ENCODE measurements at places on chromosomes 1 and 21.

- DNase-seq, result no peak
Measured at GRCh38 chr1:10712568-10713362, 83.7 kb downstream of the CASZ1 start.

DNA sequence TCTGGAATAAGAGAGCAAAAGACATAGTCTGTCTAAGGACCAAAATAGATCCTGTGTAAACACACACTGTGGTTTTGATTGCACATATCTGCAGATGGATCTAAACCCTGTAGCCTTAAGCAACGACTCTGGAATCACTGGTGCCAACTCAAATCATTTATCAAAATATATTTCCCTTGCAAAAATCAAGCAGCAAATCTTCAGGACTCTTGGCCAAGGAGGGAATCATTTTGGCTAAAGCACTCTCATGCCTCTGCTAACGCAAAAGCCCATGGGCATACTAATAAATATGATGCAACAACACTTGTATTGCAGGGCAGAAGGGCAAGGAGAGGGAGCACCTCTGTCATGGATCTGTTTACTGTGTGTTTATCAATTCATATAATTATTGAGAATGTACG is 155.4 kb upstream of the DUSP10 start:
- DNase-seq, result no peak

DNA sequence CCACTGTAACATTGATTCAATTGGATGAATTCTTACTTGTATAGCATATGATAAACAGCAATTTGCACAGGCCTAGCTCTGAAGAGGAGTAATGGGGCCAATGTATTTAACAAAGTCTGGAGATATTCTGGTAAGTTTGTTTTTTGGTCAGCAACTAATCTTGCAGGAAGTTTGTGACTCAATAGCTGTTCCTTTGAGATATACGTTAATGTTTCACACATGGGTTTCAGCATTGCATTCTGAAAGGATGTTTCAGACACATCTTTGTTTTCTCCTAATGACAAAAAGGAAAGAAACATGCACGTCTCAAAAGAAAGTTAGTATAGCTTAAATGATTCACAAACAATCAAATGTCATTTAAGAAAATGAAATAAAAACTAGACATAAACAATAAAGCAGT is 49.0 kb downstream of the LTN1 start:
- DNase-seq, result no peak

GRCh38 chr1:245915841-245916240 is 591.2 kb downstream of the SMYD3 start:
- DNase-seq, result no peak

DNA sequence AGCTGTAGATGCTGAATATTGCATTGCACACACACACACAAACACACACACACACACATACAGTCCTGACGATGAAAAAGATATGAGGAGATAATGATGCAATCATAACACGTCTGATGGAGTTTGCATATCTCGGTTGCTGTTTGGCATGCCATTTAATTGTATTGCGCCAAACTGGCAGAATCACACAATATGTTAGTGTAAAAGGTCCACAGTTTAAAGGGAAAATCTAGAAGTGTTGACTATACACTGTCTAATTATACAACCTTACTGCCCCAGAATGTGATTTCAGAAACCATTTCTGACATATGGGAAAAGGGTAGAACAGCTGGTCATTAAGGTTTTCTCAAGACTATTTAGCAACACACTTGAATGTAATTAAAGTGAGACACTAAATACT is 123.7 kb upstream of the PROX1 start:
- no peak for DNase-seq

DNA sequence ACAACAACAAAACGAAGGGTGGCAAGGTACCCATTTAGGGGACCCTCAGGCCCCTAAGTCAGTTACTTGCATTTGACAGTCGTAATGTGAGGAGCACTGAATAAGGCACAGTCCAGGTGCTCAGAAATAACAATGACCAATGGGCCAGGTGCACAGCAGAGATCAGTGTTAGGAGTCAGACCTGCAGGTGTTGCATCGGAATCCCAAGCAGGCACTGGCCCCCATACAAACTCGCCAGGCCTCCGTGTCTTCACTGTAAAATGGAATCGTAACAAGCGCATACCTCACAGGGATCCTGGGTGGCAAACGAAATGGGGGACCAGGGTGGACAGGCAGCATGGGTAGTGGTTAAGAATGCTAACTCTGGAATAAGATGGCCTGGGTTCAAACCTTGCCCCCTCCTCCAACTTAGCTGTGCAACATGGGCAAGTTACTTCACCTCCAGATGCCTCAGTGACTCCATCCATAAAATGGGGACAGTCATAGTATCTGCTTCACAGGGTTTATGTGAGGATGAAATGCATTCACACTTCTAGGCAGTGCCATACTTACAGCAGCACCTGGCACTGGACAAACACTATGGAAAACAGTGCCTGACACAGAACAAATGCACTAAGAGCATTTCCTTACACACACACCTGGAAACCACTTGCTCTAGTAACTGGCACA is 20.2 kb downstream of the RCAN1 start:
- no peak for DNase-seq

DNA sequence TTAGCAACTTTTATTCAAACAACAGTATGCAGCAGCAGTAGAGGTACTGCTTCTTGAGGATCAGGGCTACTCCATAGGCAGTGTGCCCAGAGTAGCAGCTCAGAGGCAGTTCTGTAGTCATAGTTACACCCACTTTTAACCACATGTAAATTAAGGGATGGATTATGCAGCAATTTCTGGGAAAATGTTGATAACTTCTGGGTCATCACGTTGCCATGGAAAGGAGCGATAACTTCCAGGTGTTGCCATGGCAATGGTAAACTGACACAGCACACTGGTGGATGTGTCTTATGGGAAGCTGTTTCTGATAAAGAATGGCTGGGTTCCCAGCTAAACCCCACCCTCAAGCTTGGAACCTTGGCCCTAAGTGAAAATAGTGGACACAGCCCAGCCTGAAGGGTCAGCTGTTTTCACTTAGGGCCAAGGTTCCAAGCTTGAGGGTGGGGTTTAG is 29.0 kb upstream of the PLA2G2A start:
- no peak for DNase-seq

DNA sequence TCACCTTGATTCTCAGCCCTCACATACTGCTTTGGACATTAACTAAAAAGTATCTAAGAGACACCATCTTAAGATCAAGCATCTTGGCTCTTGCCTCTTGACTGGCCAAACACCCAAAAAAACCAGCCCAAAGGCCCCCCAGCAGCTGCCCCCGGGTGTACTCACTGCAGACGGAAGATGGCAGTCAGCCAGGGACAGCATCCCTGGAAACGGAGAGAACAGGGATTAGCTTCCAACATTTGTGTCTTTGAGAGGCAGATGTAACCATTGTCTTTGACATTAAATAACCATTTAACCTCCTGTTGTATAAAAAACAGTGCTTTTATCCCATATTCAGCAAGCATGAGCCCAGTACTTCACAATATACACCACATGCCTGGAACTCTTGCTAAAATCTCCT is 11.3 kb downstream of the TMEM63A start:
- no peak for DNase-seq

DNA sequence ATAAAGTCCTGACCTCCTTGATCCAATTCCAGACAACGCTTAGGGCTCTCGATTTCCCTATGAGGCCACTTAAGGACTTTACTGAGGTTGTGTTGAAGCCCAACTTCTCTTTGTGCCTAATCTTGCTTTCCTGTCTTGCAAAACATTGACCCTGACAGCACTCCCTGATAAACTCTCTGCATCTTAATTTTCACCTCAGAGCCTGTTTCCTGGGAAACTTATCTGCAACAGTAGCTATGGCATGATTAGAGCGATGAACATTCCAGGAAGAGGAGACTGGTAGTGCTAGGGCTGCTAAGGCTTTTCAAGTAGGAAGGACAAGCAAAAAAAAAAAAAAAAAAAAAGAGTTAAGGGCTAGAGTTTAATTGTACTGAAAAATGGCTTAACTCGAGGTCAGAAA is 118.9 kb downstream of the RGS21 start:
- no peak for DNase-seq
